NCI-H524 treated with DMSO at 0.1 percent for 48 hours (cell line): ENCODE measurements at places on chromosomes 2 and 18.

- no peak for DNase-seq
Observed at GRCh38 chr2:240811346-240812300, 8.4 kb downstream of the KIF1A start.

DNA sequence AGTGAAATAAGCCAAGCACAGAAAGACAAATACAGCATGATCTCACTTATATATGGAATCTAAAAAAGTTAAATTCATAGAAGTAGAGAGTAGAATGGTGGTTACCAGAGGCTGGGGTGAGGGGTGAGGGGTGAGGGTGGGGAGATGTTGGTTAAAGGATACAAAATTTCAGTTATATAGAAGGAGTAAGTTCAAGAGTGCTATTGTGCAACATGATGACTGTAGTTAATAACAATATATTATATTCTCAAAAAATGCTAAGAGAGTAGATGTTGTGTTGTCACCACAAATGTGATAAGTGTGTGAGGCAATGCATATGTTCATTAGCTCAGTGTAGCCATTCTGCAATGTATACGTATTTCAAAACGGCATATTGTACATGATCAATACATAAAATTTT is 26.4 kb upstream of the GULP1 start:
- DNase-seq = no peak

GRCh38 chr2:176467595-176467994 is 198.4 kb downstream of the MTX2 start:
- DNase-seq = no peak

DNA sequence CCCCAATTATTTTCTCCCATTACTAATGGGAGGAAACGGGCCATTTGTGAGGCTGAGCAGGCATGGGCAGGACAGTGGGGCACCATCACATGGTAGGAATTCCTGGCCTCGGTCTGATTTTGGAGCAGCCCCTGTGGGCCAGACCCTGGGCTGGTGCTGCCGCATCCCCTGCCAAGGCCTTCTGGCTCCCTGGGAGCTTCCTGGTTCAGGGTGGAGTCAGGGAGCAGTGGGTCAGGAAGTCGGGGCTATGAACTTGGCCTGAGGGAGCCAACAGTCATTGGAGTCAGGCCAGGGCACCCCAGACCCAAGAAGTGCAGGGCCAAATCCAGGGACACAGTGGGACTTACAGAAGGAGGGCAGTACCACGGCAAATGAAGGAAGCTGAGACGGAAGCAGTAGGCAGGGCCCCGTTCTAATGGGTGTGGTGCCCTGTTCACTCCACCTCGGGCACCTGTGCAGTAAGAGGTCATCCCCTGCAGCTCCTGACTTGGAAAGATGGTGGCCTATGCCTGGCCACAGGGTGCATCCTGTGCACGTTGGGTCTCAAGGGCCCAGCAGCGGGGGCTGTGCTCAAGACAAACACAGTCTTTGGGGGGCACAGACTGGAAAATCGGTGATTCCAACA is 328.1 kb downstream of the SMAD2 start:
- no peak for DNase-seq

DNA sequence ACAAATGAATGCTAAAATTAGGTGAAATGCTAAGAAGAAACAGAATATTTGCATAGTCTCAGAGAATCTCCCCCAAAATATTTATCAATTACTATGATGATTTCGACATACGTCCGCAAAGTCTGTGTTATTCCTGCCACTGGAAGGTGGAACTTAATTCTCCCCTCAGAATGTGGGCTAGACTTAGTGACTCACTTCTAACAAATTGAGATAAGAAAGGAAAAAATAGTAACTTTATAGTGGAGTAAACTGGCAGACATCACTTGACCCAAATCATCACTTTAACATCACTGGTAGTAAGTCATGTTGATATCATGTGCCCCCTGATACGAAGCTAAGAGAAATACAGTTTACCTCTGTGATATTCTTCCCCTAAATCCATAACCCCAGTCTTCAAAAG is 23.5 kb downstream of the HADHB start:
- DNase-seq = no peak

GRCh38 chr2:2572393-2573204 is 241.5 kb upstream of the MYT1L start:
- no peak for DNase-seq

DNA sequence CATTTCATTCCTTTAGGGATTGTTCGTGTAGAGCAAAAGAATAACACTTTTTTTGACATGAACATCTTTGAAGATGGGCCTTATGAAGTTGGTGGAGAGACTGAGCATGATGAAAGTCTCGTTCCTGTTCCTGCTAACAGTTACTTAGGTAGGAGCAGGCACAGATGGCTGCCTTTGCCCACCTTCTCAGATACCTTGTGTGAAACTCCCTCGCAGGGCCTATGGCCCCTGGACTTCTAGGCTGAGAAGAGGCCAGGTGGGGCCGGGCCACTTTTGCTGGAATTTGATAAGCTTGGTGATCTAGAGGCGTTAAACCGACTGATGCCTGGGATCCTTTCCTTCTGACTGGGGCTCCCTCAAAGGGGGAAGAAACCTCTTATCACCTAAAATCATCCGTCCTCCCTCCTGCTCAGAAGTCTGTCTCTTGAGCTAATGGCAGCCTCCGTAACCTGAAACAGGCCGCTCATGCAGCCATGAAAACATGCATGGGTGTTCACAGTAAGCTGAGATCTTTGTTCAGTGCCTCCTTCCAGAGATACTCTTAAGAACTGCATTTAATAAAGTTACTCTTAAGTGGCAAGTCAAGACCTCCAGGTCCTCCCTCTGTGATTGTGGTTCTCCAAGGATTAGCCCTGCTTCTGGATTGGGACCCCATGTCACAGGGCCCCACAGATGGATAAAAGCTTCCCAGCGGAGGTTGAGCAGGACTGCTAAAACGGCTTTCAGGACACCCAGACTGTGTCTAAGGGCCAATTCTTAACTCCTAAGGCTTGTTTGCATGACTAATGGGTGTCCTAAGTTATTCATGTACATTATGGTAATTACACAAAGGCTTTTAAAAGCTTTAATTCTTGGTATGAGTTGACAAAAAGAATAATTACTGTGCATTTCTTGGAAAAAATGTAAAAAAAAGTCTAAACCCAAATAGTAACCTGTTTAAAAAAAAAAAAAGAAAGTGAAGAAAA is 43.9 kb downstream of the ITGA6 start:
- no peak for DNase-seq

- no peak for DNase-seq
Observed at GRCh38 chr2:136323195-136323594, 205.2 kb upstream of the CXCR4 start.

GRCh38 chr2:217434180-217434975 is 568.4 kb downstream of the TNS1 start:
- peak; percentile 89 for DNase-seq

DNA sequence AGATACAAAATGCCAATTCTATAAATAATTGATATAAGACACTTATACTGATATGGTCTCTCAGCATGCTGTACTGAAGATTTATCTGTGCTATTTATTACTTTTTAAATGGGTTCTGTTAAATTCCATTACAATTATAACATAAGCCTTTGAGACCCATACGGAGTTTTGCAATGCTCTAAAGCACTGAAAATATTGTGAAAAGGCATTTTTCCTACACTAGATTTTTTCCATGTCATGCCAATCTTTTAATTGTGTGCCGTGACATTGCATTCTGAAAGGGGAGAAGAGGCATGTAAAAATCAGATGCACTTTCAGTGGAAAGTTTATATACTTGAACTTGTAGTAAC is 46.5 kb downstream of the EFEMP1 start:
- no peak for DNase-seq

DNA sequence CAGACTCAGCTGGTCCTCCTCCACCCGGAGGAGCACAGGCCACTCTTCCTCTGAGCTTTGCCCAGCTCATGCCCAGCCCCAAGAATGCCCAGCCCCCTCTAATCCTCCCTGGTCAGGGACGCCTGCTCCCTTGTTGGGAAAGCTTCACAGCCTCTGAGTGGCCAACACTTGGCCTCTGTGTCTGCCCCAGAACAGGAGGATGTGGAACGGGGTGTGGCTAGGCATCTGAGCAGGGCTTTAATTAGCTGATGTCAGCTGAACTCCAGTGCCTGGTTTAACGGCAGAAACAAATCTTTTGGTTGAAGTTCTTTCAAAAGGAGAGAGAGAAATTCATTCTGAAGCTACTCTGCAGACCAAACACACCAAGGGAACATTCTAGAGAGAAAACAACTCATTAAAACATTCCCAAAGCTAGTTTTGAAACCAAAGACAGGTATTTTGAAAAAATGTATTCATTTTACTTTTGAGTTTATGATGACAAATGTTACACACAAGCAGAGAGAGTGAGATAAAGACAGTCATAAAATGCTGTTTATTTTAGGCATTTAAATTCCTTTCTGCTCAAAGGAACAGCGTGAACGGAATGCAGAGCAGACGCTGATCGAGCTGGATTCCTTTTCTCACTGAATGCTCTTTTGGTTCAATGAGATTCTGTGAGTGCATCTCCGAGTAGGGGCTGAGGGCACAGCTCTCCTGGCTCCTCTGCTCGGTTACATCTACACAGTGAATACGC is 63.8 kb downstream of the RTP5 start:
- DNase-seq = no peak

- DNase-seq = peak; percentile 49
Observed at GRCh38 chr2:10835052-10835970, 22.7 kb upstream of the PDIA6 start.

GRCh38 chr2:135785032-135785431 is 43.4 kb downstream of the UBXN4 start:
- no peak for DNase-seq
